ENCODE measurements at places on chromosomes 5 and 9.

- no peak for DNase-seq
These were observed 7.8 kb downstream of the LIX1 start for GRCh38 chr5:97134634-97135033.

DNA sequence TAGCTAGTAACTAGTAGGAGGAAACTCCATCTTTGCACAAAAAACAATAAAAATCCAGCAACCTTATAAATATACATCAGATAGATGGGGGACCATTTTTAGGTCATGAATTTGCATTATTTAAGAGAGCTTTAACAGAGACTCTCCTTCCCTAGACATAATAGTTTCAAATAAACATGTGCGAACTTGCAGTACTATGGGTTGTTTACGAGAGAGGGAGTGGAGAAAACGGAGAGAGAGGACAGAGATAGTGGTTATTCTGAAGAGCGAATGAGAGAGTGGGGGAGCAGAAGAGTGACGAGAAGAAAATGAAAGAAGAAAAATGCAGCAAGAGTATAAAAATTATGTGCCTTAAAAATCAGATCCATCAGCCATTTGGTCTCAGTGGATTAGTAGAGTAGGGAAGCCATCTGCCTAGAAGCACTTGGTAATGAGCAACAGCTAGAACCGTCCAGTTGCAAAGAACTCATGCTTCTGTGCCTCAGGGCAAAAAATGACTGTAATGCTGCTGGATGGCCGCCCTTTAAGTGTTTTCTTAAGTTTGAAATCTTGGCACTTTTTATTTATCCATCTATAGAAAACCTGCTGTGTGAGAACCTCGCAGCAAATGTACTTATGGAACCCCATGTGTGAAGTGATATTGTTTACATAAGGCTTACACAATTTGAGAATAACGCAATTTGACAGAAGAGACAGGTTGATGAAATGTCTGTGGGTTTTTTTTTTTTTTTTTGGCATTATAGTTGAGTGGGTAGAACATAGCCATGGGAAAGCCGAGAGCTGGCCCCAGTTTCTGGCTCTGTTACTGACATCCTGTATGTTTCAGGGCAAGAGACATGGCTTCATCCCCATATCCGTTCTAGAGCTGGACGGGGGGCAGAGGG, 95.6 kb upstream of the ZNF608 start:
- no peak for DNase-seq

- no peak for DNase-seq
These were observed 9.2 kb downstream of the SLC6A3 start for GRCh38 chr5:1436036-1436435.

GRCh38 chr9:132541870-132542830, 40.3 kb upstream of the BARHL1 start:
- DNase-seq, result no peak

- no peak for DNase-seq
These were observed 1722.5 kb upstream of the ACO1 start for GRCh38 chr9:30661925-30662324.

DNA sequence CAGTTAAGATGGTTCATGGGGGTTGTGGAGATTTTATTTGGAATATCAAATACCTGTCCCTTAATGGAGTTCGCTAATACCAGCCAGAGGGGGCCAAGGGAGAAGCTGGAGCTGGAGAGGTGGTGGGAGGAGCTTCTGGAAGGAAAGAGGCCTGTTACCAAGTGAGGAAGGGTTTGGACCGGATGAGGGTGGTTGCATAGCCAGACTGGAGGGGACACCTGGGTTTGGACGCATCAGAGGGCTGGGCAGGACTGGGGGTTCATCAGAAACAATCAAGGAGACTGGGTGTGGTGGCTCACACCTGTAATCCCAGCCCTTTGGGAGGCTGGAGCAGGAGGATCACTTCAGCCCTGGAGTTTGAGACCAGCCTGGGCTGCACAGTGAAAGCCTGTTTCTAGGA, 111.8 kb upstream of the IER5L start:
- peak; percentile 4 for DNase-seq

DNA sequence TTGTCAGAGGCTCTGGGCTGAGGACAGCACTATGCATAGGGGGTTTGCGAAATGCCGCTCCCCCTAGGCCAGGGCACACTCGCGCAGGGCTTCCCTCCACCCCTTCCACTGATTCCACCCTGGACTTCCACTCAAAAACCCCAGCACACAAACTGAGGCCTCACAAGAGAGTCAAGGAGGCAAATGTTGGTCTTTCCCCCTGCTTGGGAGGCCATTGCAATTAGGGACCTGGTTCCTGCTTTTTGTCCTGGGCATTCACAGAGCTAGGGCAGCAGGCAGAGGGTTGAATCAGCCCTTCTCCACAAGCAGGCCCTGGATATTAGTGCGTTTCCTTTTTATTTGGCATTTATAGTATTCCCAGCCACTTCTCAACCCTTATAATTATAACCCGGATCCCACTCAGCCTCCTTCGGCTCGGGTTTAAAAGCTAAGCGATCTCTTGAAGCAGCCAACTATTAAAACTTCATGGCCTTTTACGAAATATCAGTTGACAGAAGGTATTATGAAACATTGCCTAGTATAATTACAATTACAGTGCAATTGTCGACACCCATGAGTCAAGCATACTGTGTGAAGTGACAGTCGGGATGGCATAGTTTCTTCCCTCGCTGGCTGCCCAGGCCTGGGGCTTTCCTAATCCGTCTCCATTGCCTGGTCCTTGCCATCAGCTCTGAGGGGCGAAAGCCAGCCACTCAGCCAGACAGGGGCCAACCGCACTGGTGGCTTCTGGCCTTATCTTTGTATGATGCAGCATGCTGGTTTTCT, 285.5 kb upstream of the MAP3K1 start:
- DNase-seq, result no peak

DNA sequence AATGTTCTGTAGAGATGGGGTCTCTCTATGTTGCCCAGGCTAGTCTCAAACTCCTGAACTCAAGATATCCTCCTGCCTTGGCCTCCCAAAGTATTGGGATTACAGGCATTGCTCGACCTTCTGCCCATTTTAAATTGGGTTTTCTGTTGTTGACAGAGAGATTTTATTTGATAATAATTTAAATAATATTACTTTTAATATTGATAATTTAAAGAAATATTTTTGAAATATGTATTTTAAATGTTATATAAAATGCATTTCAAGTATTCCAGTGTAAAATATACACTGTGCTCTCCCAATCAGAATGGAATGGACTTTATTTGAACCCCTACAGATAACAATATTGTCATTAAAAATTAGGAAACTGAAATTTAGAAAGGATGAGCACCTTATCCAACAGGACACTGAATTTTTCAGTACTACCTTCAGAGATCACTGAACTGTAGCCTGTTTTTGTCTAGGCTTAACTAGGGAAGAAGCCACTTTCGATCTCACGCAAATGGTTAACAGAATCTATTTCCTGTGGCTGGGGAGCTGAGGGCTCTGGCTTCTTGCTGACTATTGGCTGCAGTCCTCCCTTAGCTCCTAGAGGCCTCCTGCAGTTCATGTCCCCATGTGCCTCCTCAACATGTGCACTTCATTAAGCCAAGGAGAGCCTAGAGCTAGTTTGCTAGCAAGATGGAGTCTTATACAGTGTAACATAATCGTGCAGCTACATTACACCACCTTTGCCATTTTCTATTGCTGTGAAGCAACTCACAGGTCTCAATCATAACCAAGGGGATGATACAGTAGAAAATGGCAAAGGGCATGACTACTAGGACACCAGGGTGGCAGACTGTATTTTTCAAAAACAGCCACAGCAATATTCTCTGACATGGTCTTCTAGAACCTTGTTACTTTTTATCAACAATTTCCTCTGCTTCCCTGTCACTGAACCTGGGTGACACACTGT, 150.0 kb downstream of the CDC42SE2 start:
- no peak for DNase-seq

- no peak for DNase-seq
These were observed 345 bp downstream of the DNAI1 start for GRCh38 chr9:34458959-34459340.

- no peak for DNase-seq
These were observed 52.6 kb upstream of the ITGA1 start for GRCh38 chr5:52735139-52735538.

DNA sequence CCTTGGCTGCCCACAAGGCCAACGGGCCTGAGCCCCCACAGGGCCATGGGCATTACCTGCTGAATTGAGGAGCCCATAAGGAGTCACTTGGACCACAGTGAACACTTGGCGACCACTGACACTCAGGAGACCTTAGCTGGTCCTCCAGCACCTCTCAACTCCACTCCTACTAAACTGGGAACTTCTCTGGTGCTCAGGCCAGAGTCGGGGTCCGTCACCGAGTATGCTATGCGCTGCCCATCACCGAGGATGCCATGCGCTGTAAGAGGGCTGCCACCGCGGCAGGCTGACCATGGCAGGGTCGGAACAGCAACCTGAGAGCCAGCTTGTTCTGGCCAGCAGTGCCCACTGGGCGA, 600 bp upstream of the SQSTM1 start:
- no peak for DNase-seq

GRCh38 chr5:147791181-147791580, 8.7 kb upstream of the JAKMIP2 start:
- no peak for DNase-seq

GRCh38 chr5:65728218-65728617, 6.2 kb downstream of the NLN start:
- DNase-seq, result no peak

DNA sequence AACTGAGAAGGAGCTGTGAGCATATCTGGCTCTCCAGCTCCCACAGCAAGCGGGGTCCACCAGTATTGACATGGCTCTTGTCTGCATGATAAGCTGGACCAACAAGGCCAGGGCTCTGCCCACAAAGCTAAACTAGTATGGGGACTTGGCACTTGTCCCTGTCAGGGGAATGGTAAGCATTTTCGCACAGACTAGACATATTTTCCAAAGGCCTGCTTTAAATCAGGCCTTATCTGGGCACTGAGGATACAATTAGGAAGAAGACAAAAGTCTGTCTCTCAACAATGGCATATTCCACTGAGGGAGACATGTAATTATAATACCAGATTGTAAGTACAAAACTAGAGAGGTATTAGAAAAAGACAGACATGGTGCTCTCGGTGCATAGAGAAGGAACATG, 32.1 kb downstream of the CSF2 start:
- DNase-seq, result peak; percentile 20

DNA sequence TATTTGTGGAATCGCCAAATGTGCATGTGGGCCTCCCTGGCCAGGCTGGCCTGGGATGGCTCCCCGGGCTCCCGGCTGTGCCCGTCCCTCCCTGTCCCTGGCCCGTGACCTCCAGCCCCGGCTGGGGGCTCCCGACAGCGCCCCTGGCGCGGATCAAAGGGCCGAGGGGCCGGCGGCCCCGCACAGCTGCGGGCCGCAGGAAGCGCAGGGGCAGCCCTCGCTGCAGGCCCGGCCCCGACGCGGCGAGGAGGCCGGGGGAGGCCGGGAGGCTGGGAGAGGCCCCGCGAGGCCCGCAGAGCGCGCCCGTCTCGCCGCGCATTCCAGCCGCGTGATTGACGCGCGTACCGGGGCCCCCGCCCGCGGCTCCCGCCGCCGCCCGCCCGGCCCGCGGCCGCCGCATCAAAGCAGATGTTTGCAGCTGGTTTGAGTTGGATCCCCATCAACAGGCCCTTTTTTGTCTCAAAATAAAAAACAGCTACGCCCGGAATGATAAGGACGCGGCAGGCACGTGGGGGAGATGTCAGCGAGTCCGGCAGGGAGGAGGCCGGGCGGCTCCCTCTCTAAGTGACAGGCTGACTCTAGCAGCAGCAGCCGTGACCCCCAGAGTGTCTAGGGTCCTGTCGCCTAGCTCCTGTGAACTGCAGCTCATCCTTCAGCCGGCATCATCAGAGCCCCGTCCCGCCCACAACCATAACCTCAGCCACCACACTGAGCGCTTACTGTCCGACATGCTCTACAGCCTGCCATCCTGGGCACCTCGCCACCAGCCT, 69.4 kb downstream of the LMX1B start:
- no peak for DNase-seq

- no peak for DNase-seq
These were observed 973 bp downstream of the PLPPR1 start for GRCh38 chr9:101029315-101030085.

GRCh38 chr5:95045181-95045965, 239.5 kb downstream of the MCTP1 start:
- DNase-seq, result no peak

- no peak for DNase-seq
These were observed 371.1 kb downstream of the SPOCK1 start for GRCh38 chr5:137128012-137128411.

GRCh38 chr5:39624268-39624886, 199.6 kb upstream of the DAB2 start:
- DNase-seq, result no peak

DNA sequence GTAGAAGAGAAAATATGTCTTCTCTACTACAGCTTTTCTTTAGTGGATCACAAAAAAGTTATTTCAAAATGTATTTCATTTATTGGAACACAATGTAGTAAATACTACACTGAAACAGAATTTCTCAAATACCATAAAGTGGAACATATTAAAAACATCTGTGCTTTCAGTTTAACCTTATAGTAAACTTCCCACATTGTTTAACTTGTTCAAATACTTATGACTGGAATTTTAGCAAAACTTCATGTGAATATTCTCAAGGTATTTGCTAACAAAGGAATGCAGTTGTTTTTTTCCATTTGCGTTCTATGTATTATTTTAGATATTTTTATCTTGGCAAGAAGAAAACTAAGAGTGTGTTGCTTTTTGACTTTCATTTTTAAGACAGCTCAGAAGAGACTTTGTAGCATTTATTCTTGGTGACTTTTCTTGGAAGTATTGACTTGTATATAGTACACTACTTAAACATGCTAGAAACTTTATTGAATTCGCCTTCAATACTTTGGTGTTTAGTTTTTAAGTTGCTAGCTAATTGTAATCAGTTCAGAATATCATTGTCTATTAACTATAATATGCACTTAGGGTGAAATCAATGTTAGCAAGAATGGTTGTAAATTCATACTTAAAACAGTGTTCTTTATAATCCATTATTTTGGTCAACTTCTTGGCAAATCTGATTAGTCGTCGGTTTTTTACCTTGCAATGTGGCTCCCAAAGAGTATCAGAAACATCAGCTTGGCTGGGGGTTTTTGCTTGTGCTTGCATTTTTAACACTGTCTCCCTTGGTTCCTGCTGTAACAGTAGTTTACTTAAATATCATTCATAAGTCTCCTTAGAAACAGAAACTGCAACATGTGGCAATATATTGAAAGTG, 5.0 kb upstream of the RHOBTB3 start:
- DNase-seq, result no peak

- peak; percentile 26 for DNase-seq
These were observed 46.6 kb downstream of the COL5A1 start for GRCh38 chr9:134688231-134688630.

Data from lower lobe of right lung (tissue), 2 donors.